Smooth muscle cell of the umbilical artery (primary cell): ENCODE measurements at places on chromosomes 6 and 20. TPM values are rescaled to one million over a fixed set of nuclear protein-coding genes. Genes with fewer than 3 reads are reported as not detected.

Gene MYMX
- not detected in 2 replicates for total RNA-seq

Gene HLA-A
- 462 and 651 TPM in 2 replicates for total RNA-seq

Gene TOX2
- 2.1 and 2.2 TPM in 2 replicates for total RNA-seq

Gene FNDC1
- 0.30 TPM in 1 of 2 replicates, not detected in the other for total RNA-seq

Gene BPIFB4
- total RNA-seq: not detected in 2 replicates

Gene VSX1
- total RNA-seq: not detected in 2 replicates

Gene BNIP5
- not detected in 2 replicates for total RNA-seq

Gene ABHD16A
- total RNA-seq: 38.6 and 56.1 TPM in 2 replicates

Gene FAM209A
- not detected in 2 replicates for total RNA-seq

Gene ID4
- 2.4 and 2.6 TPM in 2 replicates for total RNA-seq

Gene TRIM31
- total RNA-seq: not detected in 2 replicates

Gene ADGRB3
- 0.18 TPM in 1 of 2 replicates, not detected in the other for total RNA-seq

Gene GGT7
- total RNA-seq: 26.1 and 29.0 TPM in 2 replicates

Gene DEFB124
- not detected in 2 replicates for total RNA-seq

Gene HLA-DRB1
- not detected in 2 replicates for total RNA-seq

Gene CFB
- 4.1 and 28.8 TPM in 2 replicates for total RNA-seq

Gene NR2E1
- not detected in 2 replicates for total RNA-seq

Gene HACE1
- 20.3 and 22.3 TPM in 2 replicates for total RNA-seq
